ENCODE measurements at places on chromosomes 2 and 18.

- DNase-seq: no peak
These were observed 280.0 kb upstream of the RAB12 start for GRCh38 chr18:8329186-8329771.

DNA sequence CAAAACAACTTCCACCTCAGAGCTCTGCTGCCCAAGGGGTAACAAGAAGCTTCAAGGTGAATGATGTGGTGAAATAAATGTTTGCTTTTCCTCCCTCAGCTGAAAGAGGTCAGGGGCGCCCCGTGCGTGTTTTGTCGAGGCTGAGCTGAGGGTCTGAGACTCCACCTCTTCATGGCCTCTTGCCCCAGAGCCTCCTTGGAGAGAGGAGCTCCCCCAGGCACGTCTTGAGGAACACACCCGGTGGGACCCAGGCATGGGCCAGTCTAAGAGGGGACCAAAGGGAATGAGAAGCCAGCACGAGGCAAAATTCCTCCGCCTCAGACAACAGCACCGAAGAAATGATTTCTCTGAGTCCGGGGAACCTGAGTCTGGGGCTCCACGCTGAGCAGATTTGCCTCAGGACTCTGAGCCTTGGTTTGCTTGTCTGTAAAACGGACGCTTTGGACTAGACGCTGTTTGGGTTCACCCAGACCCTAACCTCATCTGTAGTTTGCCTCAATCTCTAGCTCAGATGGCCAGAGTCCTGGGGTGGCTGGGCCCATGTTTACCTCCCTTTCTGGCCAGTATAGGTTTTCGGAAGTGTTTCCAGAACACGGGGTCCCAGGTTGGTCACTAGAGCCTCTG lies 56.4 kb upstream of the ODC1 start:
- DNase-seq: no peak

DNA sequence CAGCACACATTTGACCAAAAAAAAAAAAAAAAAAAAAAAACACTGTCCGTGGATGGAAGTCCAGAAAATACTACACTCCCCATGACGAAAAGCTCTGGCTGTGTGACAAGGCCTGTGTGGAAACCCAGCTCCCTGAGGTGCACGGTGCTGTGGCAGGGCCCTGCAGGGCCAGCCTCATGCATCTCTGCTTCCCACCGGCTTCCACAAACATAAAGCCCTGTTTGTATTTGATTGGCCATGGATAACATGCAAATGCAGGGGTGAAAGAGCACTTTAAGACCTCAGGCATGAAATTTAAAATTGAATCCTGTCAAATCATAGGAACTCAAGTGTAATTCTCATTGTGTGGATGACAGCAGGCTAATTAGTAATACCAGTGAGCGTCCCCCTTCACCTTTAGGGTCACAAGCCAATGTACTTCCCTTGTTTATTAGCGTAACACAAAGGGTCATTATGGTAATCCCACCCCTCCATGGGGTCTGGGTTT lies 757.2 kb downstream of the GALR1 start:
- no peak for DNase-seq

DNA sequence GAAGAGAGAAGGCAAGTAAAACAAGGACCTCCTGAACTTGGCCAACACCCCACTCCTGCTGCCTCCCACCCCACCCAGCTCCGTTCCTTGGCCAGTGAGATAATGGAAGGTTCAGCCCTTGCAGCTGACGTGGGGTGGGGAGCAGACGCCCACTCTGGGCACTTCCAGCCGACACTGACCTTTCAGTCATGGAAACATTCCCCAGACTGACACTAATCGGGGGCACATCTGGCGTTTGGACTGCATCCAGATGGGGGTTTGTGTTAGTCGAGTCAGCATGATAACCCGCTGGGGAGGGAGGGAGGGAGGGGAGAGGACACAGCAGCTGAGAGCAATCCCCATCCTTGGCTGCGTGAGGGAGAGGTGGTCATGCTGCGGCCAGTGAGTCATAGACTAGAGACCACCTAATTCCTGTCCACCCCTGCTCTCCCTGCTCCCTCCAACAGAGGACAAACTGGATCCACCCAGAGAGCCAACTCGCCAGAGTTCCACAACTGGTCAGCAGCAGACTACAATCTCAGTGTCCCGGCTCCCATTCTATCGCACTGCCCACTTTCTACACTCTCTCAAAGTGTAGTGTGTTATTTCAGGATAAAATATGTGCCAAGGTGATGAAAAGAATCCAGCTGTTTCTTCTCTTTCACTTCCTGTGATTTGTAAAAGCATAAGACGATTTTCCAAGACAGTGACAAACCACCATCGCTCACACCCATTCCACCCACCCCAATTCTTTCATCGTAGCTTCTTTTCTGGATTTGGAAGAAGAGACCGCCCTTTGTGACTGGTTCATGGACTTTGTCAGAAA lies 115.4 kb upstream of the PKDCC start:
- DNase-seq: no peak

DNA sequence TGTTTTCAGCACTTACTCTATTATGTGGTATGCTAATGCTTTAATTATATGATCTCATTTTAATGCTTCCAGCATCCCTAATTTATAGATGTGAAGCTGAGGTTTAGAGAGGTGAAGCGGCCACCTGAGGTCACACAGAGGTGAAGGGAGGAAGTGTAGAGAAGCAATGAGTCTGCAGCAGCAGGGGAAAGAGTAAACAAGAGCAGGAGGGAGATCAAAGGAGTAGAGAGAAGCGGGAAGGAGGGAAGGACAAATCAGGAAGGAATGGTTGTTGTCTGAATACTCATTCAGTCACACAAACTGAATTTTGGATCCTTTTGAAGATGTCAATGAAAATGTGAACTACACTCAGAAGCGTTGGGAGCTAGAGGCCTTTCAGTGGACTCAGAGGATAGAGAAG lies 130.0 kb downstream of the CPS1 start:
- no peak for DNase-seq

GRCh38 chr2:41782306-41783158 lies 265.3 kb upstream of the PKDCC start:
- no peak for DNase-seq

GRCh38 chr18:10101729-10102128 lies 187.9 kb downstream of the VAPA start:
- no peak for DNase-seq

GRCh38 chr2:11617984-11618707 lies 51.8 kb downstream of the NTSR2 start:
- no peak for DNase-seq

- no peak for DNase-seq
These were observed 113.9 kb upstream of the CCDC68 start for GRCh38 chr18:55073116-55073515.

GRCh38 chr18:79955302-79956075 lies 4.0 kb upstream of the SLC66A2 start:
- no peak for DNase-seq

DNA sequence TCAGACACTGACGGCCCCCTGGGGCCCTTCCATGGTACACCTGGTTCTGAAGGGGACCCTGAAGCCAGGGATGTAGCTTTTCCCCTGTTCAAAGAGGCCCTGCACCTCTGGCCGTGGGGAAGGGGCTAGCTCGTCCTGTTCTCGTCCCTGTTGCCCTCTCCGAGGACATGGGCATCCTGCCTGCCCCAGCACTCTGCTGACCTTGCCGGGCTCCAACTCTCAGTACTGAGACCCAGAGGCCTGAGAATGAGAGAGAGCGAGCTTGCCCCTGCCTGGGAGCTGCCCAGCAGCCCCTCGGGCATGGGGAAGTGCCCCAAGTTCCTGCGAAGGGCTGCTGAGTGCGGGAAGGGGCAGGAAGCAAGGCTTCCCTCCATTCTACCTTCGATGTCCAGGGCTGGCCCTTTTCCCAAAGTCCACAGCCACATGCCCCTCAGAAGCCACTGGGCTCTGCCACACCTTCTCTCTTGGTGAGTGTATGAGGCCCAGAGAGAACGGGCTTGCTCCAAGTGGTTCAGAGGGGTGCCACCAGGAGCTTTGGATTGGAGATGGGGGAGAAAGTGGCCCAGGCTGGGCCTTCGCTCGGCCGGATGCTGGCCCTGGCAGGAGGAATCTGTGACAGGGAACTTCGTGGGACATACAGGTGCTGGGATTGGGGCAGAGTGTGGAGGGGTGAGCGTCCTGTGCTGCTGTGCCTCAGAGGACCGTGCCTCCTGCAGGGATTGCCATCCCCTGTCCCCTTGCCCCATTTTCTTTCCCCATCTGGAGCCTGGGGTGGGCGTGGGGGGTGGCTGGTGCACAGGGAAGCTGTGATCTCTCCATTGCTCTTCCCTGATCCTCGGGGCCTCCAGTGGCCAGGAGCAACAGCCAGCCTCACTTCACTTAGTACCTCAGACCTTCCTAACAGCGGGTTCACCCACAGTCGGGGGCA lies 50.8 kb downstream of the KCNIP3 start:
- DNase-seq: no peak

DNA sequence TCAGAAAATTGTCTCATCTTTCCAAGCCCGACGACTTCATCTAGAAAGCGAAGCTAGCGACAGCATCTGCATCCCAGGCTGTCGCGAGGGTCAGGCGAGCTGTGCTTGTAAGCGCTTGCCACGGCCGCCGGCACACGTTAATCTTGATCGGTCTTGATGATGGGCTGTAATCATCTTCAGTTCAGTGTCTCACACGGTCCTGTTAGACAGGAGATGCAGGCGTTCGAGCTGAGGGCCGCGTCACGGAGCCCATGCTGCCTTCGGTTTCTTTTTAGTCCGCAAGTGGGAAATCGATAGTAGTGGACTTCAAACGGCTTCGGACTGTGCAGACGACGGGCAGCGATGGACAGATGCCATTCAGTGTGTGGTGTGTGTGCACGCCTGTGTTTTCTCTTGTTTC lies 43.6 kb downstream of the ADI1 start:
- DNase-seq: no peak

GRCh38 chr18:22572341-22572740 lies 154.6 kb upstream of the CTAGE1 start:
- no peak for DNase-seq

GRCh38 chr2:7014174-7014640 lies 97.0 kb downstream of the RNF144A start:
- no peak for DNase-seq

- DNase-seq: no peak
These were observed 61.8 kb downstream of the CDH2 start for GRCh38 chr18:28115149-28115550.

GRCh38 chr2:191957996-191958860 lies 111.3 kb upstream of the CAVIN2 start:
- DNase-seq: no peak

DNA sequence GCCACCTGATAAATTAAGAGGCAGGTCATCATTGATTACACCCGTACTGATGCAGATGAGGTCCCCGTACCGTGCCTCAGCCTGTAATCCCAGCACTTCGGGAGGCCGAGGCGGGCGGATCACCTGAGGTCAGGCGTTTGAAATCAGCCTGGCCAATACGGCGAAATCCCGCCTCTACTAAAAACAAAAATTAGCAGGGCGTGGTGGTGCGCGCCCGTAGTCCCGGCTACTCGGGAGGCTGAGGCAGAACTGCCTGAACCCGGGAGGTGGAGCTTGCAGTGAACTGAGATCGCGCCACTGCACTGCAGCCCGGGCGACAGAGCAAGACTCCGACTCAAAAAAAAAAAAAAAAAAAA lies 683 bp upstream of the ENOSF1 start:
- no peak for DNase-seq

- no peak for DNase-seq
These were observed 383.3 kb downstream of the RBM43 start for GRCh38 chr2:150878356-150878755.
